AG09319 (cell line): ENCODE measurements at places on chromosomes 2 and 18.

DNA sequence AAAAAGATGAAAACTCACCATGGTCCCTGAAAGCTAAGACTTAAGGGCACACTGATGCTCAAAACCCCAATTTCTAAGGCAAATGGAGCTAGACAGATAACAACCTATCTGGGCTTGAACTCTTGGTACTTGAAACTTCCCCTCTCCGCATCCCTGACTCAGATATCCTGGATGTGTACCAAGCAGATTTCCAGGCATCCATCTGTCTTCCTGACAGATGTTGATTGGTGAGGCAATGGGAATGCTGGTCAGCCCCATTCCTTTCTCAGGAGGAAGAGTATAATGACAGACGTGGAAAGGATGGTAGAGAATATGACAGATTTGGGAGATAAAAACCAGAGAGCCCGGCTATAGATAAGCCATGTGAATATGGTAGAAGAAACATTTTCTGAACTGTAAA is 69.2 kb downstream of the ADD2 start:
- no peak for DNase-seq

DNA sequence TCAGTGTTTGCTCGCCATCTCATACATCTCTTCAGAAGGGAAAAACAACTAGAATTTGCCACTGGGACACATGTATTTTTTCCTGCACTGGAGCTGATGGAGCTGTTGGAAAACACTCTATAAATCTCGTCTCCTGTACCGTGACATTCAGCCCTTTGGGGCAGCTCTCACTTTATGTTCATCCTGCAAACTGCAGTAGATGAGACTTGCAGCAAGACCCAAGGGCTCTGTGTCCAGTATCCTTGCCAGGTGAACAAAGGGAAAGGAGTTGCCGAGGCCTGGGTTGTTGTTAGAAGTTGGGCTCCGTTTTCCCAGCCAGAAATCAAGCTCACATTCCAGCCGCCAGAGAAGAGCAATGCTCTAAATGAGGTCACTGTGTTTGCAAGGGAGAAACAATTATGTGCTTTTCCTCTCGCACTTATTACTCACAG is 285.1 kb downstream of the SLC4A3 start:
- peak; percentile 2 for DNase-seq

DNA sequence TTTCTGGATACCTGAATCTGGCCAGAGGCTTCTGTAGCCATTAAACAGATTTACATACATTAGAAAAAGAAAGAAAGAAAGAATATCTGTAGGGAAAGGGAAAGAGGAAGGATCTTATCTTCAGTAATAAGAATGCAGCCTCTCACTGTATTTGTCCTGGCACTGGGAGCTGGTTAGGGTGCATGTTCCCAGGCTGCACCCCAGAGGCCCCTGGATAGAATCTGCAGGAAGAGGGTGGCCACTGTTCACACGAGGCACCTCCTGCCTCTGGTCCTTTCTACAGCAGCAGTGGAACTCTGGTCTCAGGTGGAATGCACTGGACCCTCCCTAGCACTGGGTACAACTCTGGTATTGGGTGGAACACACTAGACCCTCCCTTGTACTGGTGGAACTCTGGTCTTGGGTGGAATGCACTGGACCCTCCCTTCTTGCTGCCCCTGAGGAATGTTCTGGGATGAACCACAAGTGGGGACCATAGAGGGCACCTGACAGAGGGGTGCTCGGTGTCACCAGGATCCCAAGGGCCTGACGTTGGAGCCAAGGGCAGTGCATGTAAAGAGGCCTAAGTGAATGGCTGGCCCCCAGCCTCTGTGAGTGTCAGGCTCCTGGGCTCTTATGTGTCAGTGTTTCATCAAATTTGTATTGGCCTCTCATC is 27.4 kb upstream of the PXDN start:
- no peak for DNase-seq

GRCh38 chr18:63588909-63589308 is 1.8 kb downstream of the SERPINB13 start:
- DNase-seq = no peak

DNA sequence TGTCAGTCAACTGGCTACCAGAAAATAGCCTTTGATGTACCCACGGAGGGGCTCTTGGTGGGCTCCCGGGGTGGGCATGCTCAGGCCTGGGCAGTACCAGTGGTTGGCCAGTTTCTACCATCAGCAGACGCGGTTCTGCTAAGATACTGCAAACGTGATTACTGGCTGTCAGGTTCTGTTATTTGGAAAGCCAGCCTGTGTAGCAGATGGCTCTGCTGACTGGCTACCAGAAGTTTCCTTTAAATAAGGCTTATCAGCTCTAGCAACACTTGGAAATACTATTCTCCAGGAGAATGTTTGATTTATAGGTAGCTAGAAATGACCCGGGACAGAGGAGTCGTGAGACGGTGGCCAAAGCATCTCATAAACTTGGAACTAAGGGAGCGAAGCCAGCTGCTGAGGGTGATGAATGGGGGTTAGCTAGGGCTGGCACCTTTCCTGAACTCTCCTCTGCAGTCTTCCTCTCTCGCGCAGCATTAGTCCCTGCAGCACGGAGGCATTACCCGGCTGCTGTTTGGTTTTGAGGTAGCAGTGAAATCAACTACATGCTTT is 171.9 kb downstream of the AGAP1 start:
- DNase-seq = no peak

GRCh38 chr18:22417496-22418188 is at the start of gene CTAGE1:
Gene CTAGE1, minus strand, starts transcription at chr18:22417915. Its CDS starts 104 bp downstream, at chr18:22417811.
- DNase-seq = no peak

- no peak for DNase-seq
Observed at GRCh38 chr2:225452677-225453076, 53.2 kb downstream of the NYAP2 start.

- DNase-seq = no peak
Observed at GRCh38 chr2:105556366-105556765, 157.5 kb upstream of the FHL2 start.

DNA sequence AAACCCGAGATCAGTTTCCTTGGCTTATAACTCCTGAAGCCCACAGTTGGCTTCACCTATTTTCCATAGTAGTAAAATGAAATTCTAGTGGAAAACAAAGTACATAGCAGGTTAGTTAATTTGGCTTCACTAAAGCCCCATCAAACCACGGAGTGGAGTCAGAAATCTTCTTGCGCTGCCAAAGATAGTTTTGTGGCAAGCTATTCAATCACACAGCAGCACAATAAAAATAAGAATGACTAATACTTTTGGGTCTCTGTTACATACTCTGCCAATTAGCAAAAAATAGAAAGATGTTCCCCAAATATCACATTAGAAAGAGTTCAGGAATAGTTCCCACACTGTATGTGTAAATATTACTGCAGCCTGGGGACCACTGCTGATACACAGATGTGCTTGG is 175.2 kb upstream of the NOL4 start:
- DNase-seq = no peak

DNA sequence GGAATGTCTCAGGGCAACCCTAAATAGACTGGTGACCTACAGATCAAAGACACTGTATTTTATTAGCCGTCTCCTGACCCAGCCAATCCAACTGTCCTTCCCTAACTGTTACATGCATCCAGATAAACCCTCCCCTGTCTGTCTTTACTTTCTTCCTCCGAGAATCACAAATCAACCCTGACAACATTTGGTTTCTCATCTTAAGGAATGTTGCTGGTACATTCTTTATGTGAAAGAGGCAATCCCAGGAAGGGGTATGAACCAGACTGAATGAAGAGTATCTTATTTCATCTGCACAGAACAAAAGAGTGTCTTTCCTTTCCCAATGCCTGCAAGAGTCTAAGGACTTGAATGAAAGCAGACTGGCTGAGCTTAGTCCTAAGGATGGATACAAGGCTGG is 113.9 kb upstream of the LTBP1 start:
- no peak for DNase-seq

GRCh38 chr18:37572736-37573135 is 7.1 kb upstream of the CELF4 start:
- no peak for DNase-seq

DNA sequence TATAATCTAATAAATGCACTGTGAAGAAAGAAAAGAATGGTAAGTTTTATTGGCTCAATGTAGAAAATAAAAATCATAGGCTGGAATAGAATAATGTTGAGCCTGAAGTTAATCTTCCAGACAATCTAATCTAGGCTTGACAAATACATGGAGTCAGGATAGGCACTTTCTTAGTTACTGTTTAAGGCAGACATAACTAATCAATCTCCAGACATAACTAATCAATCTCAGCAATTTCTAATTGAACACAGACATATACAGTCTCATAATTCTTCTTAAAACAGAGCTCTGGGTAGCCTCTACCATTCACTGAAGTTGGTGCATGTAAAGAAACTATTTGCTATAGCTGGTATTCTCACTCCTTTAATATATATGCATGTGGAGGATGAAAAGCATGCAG is 150.1 kb upstream of the CTAGE1 start:
- DNase-seq = no peak

- no peak for DNase-seq
Observed at GRCh38 chr2:104840156-104840555, 13.8 kb upstream of the POU3F3 start.

DNA sequence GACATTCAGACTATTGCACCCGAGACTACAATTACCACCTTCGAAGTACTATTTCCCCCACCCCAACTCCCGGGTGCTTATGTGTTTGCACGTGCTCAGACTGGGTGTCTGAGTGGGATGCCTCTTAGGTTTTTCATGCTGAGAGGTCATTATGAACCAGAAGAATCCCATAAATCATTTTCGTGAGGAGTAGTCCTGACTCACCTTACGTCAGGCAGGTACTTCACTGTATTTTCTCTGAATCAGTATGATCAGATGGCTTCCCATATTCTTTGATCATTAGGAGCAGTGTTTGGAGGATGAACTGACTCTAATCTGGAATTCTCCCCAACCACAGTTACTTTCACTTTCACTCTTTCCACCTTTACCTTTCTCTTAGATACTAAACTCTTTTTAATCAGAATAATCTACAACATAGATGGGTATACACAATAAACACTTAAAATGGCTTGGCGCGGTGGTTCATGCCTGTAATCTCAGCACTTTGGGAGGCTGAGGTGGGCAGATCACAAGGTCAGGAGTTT is 38.4 kb upstream of the STAT4 start:
- no peak for DNase-seq

DNA sequence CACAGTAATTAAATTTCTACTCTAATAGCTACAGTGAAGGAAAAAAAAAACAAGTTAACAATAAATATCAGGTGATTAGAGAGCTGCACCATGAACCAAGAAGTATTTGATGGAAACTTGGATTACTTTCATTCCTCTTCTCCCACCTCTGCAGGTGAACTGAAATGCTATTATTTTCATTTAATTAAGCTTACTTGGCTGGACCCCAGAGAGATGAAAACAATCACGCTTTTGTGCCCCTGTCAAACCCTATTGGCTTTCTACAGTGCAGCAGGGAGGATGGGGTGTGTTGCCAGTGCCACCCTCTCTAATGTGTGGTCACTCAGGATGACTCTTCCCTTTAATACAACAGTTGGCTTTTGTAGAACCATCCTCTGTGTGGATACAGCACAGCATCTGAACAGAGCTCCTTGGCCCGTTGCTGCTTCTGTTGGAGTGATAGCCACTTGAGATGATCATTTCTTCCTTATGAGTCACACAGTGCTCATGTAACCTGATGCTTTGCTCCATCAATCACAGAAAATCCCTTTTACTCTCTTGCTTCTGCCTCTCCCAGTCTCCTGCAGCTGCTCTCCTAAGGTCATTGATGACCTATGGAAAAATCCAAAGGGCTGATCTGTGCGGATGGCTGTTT is 5.5 kb upstream of the ARL4C start:
- DNase-seq = peak; percentile 20

GRCh38 chr2:42519624-42520023 is 25.8 kb upstream of the KCNG3 start:
- DNase-seq = no peak

- DNase-seq = peak; percentile 80
Observed at GRCh38 chr2:171522052-171522787, at the start of gene CYBRD1. Gene CYBRD1, plus strand, starts transcription at chr2:171522474. Its CDS starts 72 bp downstream, at chr2:171522546.

GRCh38 chr2:183740241-183740640 is 616.0 kb downstream of the NUP35 start:
- no peak for DNase-seq

- no peak for DNase-seq
Observed at GRCh38 chr2:127379712-127380355, 7.9 kb downstream of the MAP3K2 start.

DNA sequence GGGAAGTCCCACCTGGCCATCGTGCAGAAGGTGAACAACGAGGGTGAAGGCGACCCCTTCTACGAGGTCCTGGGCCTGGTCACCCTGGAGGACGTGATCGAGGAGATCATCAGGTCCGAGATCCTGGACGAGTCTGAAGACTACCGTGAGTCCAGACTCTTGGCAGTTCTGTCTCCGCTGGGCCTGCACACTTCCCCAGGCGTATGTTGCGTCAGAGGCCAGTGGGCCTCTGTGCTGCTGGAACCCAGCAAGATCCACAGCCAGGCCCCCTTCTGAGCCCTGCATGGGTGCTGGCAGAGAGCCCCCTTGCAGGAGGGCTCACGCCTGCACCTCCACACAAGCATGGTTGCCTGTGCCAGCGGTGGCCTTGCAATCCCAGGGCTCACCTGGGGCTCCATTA is 9.0 kb downstream of the CNNM3 start:
- DNase-seq = no peak

GRCh38 chr2:169759987-169760386 is 26.4 kb downstream of the KLHL23 start:
- DNase-seq = no peak

DNA sequence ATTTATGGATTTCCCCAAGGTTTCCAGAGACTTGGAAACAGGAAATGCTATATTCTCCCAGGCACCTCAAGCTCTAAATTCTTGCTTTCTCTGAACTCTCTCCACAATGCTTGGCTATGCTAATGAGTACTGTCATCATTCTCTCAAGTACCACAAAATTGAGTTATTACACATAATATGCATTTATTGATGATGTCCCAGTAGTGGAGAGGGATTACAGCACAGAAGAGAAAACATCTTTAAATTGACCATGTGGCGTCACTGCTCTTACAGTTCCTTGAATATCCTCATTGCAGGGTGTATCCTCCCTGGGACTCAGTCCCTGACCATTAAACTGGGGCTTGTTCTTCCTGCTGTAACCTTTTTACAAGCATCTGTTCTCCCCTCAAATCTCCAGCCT is 681.1 kb upstream of the FANCL start:
- DNase-seq = no peak

DNA sequence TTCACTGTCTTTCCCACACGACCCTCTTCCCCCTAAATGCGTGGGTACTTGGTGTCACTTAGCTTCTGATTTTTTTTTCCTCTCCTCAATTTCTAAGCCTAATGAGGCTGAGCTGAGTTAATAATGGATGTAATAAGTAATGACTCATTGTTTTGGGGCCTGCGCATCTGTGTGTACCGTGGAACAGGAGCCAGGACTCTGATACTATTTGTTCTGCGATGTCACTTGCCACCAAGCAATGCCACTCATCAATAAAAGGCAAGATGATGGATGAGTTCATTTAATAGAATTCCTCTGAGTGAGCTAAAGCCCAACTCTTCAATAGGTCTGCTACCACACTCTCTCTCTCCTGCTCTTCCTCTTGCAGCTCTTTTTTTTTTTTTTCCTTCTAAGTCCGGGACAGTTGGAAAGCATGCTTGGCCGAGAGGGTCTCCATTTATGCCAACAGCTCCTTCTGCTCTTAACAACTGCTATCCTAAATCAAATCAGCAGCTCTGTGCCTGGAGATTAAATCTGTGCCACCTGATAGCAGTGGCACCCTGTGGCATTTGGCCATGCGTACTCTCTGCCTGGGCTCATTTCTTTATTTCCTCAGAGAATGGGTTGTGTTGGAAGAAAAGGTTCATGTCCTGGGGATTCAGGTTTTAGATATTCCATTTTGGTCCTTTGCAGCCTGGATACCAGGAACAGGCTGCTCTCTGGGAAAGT is 1284.2 kb upstream of the PIK3C3 start:
- DNase-seq = no peak

- DNase-seq = no peak
Observed at GRCh38 chr2:14143435-14143834, 489.1 kb upstream of the LRATD1 start.
